Stimulated activated CD4-positive, alpha-beta T cell treated with anti-CD3 and anti-CD28 coated beads, Interleukin-1b, Interleukin-23, amount 100 ng/mL, for 4 hours (primary cell): ENCODE measurements at places on chromosomes 7 and 10.

- no peak for DNase-seq
Observed at GRCh38 chr7:136874393-136875032, 6.1 kb downstream of the CHRM2 start.

DNA sequence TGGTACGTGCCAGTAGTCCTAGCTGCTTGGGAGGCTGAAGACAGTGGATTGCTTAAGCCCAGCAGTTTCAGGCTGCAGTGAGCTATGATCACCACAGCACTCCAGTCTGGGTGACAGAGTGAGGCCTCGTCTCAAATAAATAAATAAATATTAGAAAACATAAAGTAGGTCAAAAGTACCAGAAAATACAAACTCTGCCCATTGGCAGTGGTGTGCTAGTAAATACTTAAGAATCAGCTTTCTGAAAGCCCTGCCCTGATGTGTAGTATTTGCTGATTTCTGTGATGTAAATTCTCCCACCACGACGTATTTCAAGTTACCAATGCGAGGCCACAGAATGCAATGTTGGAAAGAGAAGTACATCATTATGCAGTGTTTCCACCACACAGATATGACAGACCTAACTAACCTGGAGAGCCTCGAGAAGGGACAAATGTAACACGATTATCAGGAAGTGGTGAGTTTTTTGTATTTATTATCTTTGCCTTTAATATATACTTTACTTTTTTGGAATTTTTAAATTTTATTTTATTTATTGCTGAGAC, 11.8 kb upstream of the MAP3K8 start:
- no peak for DNase-seq

DNA sequence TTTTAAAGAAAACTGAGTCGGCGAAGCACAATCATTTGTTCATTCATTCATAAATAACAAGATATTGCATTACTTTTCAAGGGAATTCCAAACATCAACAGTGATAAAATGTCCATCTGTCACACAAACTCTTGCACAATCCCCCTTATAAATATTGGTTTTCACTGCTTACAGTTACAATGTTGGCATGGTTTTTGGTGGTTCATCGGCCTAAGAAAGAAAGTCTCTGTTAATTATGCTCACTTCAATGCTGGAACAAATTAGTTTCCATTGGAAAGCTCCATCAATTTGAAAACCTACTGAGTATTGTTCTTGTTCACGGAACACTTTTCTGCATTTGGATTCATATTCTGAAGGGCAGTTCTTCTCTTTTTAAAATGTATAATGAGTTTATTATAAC, 188.5 kb downstream of the JAZF1 start:
- no peak for DNase-seq

DNA sequence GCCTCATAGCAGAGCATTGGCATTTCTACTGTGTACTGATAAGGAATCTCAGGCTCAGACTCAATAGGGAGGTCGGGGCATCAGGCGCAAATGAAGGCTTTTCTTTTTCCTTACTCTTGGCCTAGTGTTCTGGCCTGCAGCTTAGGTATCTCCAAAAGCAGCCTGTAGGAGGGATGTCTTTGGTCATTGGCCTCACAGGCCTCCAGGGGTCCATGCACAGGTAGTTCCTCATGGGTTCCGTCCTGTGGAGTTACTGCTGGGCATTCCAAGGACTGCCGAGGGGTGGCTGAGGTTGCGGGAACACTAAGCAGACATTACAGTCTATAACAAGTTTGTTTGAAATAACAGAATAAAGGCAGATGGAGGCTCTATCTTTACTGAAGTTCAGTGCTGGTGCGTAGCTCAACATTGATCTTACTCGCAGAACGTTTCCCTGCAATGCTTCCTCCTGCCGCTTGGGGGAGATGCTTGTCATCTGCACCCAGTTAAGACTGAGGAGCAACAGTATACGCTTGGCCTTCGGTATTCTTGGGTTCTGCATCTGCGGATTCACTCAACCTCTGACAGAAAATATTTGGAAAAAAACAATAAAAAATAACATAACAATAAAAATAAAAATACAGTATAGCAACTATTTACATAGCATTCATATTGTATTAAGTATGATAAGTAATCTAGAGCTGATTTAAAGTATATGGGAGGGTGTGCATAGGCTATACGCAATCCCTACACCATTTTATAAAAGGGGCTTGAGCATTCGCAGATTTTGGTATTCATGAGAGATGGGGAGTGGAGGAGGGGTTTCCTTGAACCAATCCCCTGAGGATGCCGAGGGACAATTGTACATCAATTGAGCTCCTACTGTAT, 58.9 kb downstream of the SH2D4B start:
- no peak for DNase-seq

DNA sequence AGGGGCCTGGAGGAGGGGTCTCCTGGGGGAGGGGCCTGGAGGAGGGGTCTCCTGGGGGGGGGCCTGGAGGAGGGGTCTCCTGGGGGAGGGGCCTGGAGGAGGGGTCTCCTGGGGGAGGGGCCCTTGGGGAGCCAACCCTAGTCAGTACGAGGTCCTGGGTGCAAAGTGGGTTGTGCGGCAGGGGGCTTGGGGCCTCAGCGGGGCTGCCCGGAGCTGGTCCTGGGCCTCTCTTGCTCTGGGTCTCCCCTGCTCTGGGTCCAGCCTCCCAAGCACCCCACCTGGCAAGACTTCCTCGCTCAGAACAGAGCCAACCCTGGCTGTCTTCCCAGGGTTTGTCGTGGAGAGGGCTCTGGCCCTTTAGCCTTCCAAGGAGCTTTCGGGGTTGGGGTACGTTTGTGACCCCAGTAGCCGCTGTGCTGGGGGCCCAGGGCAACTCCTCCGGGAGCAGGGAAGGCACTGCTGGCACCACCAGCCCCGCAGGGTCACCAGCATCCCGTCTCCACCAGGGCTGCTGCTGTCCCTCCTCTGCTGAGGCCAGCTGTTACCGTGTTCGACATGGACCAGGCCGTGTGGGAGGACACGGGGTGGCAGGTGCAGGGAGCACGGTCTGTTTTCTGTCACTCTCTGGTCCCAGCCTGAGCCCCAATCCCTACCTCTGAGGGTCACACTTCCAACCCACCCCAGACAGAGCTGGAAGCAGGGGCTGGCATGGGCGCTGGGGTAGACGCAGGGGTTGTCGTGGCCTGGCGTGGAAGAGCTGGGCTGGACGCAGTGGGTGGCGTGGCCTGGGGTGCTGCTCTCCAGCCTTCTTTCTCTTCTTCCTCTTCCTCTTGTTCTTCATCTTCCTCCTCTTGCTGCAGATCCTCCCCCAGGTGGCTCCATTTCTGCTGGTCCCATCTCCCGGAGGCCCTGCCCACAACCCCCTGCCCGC, 22.8 kb downstream of the PWWP2B start:
- DNase-seq = no peak

GRCh38 chr7:46186131-46186530, 265.1 kb upstream of the IGFBP3 start:
- DNase-seq = no peak

GRCh38 chr7:36686499-36686898, 37.8 kb downstream of the AOAH start:
- DNase-seq = peak; percentile 14

- no peak for DNase-seq
Observed at GRCh38 chr7:562374-562675, 42.7 kb upstream of the PDGFA start.

- no peak for DNase-seq
Observed at GRCh38 chr7:107355616-107356015, 114.2 kb upstream of the GPR22 start.

DNA sequence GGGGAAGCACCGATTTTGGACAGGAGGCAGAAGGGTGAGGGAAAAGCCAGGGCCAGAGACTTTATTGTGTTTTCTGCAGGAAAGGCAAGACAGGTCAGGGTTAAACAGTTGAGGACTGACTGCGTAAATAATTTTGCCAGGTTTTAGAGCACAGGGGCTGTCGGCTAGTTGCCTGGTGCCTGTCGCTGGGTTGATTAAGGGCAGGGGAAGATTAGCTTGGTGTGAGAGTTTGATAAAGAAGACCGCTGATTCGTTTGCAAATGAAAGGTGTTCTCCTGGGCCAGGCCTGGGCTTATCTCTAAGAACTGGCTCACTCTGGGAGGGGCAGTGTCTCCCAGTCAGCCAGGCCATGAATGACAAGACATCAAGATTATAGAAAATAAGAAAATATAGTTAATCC, 75.6 kb downstream of the SLC37A3 start:
- DNase-seq = no peak

- DNase-seq = no peak
Observed at GRCh38 chr7:34075523-34076370, 170.4 kb downstream of the BMPER start.

GRCh38 chr10:96287392-96288105, 16.2 kb upstream of the BLNK start:
- no peak for DNase-seq

- no peak for DNase-seq
Observed at GRCh38 chr10:18203471-18203870, 63.2 kb downstream of the CACNB2 start.

- DNase-seq = no peak
Observed at GRCh38 chr10:33715303-33715975, 381.0 kb upstream of the NRP1 start.

DNA sequence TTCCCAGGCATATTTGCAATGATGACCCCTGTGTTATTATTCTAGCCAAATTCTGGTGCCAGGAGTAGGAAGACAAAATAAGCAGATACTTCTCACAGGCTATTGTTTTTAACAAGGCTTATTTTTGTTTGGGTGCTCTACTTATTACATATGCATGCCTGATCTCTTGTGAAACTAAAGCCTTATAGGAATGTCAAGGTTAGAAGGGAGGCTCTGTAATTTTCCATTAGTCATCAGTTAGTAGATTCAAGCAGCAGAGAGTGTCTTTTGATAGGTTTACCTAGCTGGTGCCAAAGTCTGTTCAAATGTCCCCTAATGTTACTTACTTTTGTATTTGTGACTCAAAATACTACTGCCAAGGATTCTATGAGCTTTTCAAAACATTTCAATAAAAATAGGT, 11.7 kb upstream of the TMEM106B start:
- no peak for DNase-seq

DNA sequence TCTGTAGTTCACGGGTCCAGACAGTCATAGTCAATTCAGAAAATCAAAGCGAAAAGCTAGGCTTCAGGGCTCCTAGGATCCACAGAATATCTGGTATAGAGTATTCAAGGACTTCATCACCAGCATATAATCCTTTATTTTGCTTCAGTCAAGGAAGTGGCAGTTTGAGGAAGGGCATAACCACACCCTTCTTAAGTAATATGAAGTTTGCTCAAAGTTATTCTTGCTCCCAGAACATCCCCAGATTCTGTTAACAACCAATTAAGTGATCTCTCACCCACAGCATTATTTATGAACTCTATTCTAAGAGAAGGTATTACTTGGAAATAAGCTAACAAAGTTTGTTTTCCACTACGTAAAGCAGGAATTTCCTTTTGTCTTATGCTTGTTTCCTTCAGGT, 13.2 kb downstream of the CWF19L1 start:
- DNase-seq = no peak

- DNase-seq = no peak
Observed at GRCh38 chr7:101018271-101019167, 1.4 kb upstream of the MUC17 start.

- no peak for DNase-seq
Observed at GRCh38 chr7:15678653-15679052, 7.8 kb downstream of the MEOX2 start.

DNA sequence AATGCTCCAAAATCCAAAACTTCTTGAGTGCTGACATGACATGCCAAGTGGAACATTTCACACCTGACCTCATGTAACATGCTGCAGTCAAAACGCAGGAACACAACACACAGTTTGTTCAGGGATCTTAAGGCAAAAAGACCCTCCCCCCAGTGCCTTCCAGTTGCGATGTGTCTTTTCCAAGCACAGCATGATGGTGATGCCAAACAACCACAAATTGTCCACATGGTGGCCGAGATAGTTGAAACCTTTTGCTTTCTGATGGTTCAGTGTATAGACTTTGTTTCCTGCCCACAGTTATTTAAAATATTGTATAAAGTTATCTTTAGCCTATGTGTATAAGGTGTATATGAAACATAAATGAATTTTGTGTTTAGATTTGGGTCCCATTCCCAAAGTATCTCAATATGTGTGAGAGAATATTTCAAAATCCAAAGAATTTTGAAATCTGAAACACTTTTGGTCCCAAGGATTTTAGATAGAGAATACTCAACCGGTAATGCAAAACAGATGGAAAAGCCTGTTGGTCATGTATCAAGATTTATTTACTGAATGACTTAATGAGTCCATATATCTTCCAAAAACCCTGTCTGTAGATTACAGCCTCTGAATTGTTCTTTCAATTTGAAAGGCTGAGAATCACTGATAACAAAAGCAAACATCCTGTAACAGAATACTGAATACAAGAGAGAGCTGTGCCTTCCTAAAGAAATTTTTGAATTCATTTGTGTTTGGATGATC, 93.4 kb upstream of the OIT3 start:
- no peak for DNase-seq

DNA sequence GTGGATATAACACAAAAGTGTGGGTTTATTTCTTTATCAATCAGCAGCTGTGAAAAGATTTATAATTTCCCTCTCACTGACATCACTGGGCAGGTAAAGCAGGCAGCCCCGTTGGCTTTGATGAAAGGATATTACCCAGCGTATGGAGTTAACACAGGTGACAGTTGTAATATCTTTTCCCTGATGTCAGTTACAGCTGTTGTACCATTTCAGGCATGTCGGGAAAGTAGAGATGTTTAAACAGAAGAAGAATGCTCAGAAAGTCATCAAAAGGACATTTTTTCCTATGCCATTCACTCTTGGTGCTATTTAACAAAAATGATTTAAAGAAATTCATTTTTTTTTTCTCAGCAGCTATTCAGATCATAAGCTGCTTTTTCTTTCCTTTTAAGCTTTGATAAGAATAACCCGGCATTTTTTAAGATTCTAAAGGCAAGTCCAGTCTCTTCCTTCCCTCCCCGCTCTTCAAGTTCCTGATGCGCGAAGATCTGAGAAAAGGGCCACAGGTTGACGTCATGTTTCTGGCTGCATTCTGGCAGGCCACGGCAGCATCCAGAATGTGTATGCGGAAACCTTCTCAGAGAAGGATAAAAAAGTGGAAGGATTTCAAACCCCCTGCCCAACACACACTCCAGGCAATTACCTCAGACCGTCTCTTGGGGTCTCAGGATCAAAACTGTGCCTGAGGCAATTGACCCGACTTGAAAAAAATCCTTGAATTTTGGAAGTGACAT, 32.5 kb upstream of the ADAM12 start:
- no peak for DNase-seq

DNA sequence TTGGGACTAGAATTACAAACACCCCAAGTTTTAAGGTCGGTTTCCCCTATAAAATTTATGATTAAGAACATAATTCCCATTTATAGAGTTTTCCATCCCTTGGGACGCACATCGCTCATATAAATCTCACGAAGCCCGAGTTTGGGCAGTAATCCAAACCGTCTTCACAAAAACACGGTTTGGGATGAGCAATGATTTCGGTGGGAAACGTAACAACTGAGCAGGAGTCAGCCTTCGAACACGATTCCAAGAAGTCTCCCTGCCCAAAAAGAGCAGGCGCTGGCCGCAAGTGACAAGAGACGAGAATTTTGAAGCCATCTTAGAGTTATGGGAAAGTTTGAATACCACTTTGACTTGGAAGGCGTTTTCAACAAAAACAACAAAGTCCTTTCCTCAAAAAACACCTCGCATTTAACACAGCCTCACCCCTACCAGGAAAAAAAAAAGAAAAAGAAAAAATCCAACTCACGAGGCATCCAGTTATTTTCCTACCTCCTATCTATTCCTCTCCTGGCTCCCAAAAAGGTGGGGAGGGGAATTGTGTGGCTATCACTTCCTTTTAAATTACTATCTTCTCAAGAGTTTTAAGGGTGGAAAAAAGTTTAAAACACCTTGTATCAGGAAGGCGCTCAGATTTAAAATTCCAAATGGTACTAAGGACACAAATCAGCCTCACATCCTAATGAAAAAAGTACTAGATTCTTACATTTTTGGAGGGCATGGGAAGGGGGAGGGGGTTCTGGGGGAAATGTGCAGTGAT, 1.6 kb downstream of the SEPHS1 start:
- no peak for DNase-seq
